Glutamatergic neuron (in vitro differentiated cells): ENCODE measurements at places on chromosomes 5 and 9. TPM values are rescaled to one million over a fixed set of nuclear protein-coding genes. Genes with fewer than 3 reads are reported as not detected.

ZFAND5 gene
- total RNA-seq: 218 TPM

PCDHGC4 gene
- total RNA-seq: 6.7 TPM

EIF4E1B gene
- total RNA-seq: not detected

CDH9 gene
- 3.6 TPM for total RNA-seq

CBY3 gene
- not detected for total RNA-seq

TRAF1 gene
- total RNA-seq: 1.6 TPM

PCDHAC2 gene
- 6.0 TPM for total RNA-seq

DEPDC1B gene
- total RNA-seq: 8.2 TPM

ITK gene
- not detected for total RNA-seq

GRCh38 chr5:132825834-132826391, 4.5 kb downstream of the SHROOM1 start:
- no peak for DNase-seq

DNA sequence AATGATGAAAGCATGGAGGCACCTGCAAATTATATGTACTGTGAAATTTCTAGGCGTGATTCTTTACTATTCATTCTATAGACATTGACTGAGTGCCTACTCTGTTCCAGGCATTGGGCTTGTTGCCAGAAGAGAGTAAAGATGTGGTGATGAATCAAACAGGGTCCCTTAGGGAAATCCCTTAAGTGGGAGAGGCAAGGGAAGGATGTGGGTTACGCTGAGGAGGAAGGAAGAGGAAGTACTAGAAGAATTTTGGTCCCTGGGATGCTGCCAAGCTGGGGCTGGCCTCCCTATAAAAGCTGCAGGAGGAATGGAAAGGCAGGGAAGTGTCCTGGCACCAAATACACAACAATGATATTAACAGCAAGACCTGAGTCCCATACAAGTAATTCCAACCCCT, 76.7 kb upstream of the SPOCK1 start:
- DNase-seq: no peak

DNA sequence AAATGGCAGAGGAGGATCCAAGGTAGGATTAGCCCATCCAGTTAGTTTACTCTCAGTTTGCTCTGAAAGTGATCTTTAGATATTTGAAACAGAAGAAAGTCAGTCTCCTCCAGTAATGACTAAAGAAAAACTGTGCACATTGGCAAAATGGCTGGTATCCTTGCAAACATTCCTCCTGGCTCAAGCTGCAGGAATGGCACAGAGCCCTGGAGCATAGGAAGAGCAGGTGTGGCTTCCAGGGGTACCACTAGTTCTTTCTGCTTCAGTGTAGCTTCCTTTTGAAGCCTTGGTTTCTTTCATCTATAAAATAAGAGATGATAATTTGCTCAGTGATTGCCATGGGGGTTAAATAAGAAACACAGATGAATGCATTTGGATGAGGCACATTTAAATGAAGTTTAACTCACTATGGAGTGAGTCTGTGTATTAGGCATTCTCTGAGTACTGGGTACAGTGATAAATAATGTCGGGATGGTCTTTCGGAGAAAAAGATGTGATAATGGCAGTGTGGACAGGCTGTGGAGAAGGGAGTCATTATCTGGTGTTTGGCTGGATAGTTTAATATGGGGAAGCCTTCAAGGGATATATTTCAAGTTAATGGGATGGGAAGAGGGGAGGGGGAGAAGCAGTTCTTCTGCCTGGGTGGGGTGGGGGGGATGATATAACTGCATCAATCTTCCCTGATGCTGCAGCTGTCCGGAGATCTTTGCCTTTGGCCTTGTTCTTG, 217.3 kb upstream of the KLF4 start:
- no peak for DNase-seq

DNA sequence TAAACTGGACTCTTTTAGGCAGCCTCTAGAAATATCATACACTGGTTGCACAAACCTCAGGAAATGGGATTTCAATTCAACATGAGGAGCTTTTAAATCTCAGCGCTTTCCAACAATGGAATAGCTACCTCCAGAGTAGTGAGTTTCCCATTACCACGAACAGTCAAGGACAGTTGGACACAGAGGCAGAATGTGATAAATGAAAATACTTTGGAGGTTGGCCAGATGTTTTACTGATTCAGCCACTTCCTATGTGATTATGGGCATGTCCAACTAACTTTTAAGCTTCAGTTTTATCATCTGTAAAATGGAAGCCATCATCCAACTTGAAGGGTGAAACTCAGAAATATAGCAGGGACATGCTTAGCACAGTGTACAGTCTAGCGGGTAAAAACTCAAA, 2.1 kb downstream of the FBXW2 start:
- DNase-seq: no peak

- DNase-seq: no peak
Observed at GRCh38 chr5:55816342-55816741, 34.8 kb upstream of the IL31RA start.

DNA sequence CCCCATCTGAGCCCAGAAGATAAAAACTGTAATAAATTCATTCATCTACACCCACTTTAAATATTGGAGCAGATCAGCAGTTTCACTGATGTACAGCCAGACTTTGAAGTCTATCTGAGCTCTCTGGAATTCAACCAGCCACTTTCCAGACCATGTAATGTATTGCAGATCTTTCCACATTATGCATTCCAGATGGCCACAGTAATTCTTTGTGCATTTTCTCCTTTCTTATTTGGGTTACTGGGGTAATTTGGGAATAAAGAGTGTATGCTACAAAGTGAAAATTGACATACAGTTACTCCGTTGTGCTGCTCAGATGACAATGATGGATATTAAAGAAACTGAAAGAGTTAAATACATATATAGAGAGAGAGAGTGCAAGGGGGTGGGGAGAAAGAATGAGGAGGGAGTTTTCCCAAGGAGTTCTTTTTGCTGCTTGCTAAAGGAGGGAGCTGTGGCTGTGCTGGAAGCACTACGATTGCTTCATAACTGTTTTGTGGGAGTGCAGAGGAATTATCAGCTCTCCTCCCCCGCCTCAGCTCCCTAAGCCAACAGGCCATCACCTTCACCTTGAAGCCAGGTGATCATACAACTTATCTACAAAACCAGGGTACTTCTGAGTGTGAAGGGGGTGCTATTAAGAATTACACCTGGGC, 152.8 kb downstream of the GAS1 start:
- DNase-seq: no peak

GRCh38 chr5:75286211-75286773, 49.6 kb upstream of the ANKRD31 start:
- DNase-seq: no peak

DNA sequence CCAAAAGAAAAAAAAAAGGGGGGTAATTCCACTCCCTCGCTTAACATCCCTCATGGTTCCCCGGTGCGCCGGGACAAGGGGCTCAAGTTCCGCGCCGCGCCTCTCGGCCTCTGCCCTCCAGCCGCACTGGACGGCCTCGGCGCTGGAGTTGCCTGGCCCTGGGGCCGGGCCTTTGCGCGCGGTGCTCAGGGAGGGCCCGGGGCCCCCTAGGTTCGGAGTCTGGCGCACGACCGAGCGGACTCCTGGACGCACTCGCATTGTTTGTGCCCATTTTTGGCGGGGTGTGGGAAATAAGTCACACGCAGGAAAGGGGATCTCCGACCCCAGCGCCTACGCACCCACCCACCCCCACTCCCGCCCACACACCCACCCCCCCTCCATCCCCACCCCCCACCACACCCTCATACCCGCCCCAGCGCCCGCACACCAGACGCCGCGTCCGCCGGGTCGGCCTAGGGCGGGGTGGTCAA, 381 bp downstream of the MED22 start:
- DNase-seq: peak; percentile 45

DNA sequence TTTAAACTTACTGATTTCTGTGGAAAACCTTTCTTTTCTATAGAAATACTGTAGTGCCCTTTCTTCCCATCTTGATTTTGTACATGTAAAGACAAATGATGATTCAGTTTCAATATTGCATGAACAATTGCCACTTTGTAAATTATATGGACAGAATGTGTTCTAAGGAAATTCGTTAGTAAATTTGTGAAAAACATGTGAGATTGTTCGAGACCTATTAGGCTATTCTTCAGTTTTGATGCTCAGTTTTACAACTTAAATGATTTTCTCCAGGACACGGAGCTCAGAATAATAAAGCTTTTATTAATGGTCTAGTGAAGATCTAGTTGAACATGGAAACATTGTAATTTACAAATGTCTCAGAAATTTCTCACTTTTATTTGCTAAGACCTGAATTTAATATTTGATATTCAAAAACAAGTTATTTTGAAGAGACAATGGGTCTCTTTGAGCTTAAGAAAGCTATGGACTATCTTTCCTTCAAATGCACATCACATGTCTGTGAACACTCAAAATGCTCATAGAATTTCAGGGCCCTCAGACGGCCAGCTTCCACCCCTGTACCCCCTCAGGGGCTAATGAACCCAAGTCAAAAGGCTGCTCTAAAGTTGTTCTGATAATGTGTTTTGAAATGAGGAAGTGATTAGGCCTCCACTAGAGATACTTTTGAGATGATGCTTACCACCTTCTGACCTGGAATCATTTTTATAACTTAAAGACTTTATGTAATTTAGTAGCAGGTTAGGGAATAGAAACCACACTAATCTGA, 54.1 kb upstream of the FSD1L start:
- DNase-seq: no peak

GRCh38 chr9:3043369-3043768, 199.5 kb upstream of the PUM3 start:
- DNase-seq: no peak

DNA sequence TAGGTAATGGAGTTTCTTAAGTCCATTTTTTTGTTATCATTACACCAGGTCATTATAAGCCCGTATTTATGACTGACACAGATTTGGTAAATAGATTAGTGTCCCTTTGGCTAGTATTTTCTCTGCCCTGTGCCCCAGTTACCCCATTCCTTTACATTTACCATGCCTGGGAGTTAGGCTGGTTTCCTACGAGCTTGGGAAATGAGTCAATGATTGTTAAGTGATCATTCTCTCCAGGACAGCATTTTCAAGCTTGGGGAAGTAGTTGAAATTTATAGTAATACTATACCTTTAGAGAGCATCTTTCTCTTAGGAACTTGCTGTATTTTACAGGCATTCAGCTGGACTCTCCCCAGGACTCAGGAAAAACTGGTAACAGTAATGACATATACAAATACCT, 573.1 kb downstream of the TLE4 start:
- DNase-seq: no peak

DNA sequence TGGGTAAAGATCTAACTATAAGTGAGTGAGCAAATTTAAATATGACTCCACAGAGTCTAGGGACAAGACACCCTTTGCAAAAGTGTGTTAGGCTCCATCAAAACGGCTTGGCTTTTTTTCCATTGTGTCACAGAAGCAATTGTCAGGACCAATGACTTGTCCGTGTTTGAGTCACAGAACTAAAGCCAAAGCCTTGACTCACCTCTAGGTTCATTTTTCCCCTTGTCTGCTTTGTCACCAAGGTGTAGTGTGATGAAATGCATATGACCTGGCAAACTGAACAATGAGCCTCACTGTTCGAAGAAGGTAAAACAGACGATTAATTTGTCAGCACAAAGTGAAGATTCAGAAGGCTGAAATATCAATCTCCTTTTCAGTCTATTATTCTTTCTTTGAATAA, 331.0 kb downstream of the GLIS3 start:
- DNase-seq: no peak

DNA sequence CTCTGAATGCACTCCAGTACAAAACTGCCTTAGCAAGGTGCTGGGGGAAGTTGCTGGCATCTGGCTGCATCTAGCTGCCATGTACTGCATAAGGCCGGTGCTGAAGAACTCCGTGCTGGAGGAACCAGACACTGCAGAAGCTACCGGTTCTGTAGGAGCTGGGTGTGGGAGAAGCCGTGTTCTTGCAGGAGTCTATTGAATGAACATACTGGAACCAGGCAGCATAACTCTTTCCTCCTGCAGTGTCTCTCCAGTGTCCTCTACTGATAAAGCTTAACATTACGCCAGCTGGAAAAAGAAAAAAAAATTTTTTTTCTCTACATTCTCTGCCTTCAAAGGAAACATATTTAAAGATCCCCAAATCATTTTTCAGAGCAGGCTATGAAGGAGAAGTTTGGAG, 38.5 kb downstream of the VPS13A start:
- DNase-seq: no peak

GRCh38 chr5:126525630-126526245, 69.3 kb downstream of the ALDH7A1 start:
- no peak for DNase-seq

DNA sequence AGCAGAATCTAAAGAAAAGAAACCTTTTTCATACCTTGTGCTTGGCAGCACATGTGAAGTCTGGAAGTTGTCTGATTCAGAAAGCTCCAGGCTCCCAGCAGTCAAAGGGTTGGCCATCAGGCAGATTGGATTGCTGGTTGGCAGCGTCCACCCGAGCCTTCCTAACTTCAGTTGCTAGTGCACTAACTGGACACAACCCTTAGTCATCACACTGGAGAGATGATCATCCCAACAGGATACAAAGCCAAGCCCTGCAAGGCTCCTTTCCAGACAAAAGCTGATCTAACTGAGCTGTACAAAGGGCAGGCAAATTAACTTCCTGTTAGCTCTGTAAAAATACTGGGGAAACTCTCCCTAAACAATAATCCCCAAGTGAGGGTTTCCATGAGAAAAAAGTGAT, 185.6 kb downstream of the SNX18 start:
- no peak for DNase-seq

DNA sequence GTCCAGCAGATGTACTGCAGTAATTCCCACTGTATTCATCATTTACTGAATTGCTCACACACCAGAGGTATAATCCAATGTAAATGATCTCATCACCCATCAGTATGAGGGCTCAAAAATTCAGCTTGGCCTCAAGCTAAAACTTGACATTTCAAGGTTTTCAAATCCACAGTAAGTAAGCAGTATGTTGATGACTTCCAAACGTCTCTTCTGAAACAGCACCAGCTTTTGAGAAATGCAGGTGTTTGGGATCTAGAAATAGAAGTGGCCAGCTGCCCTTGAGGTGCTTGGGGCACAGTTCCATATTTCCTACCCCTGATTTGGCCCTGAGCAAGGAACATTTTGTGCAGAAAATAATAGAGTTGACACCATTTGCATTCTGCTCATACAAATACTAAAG, 388.0 kb upstream of the TUSC1 start:
- DNase-seq: no peak

DNA sequence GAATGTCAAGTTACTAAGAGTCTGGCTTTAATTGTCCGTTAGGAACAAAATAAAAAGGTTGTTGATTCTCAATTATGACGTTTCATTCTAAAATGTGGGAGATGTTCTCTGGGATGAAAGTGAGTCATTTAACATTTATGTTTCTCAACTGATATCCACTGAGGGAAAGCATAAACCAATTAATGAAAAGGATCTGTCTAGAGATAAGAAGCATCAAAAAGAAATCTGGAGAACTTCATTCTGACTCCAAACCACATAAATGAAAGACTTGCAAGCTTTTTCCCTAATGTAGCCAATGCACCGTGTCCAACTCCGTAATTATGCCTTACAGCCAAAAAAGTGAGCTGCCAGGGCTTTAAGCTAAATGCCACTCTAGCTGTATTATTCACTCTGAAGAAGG, 654.2 kb downstream of the TLE1 start:
- no peak for DNase-seq

- DNase-seq: no peak
Observed at GRCh38 chr5:37532976-37533740, 154.0 kb downstream of the WDR70 start.

GRCh38 chr5:171743436-171744076, 42.1 kb upstream of the SMIM23 start:
- peak; percentile 61 for DNase-seq
